ENCODE measurements at places on chromosomes 11 and 22.

DNA sequence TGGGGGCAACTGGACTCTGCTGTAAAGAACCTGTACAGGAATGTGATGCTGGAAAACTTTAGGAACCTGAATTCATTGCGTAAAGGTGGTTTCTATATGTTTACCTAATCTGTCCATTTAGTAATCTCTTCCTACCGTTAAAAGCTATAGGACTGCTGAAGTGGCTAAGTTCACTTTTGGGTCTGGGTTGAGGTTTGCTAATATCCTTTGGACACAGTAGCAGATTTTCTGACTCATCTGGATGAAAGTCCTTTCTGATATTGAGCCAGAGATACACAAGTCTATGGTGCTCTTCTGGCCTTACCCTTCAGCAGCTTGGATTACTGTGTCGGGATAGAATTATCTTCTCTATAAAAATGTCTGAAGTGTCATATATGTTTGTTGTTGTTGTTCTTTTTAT lies 16.9 kb downstream of the ZNF215 start:
- DNase-seq, result no peak

DNA sequence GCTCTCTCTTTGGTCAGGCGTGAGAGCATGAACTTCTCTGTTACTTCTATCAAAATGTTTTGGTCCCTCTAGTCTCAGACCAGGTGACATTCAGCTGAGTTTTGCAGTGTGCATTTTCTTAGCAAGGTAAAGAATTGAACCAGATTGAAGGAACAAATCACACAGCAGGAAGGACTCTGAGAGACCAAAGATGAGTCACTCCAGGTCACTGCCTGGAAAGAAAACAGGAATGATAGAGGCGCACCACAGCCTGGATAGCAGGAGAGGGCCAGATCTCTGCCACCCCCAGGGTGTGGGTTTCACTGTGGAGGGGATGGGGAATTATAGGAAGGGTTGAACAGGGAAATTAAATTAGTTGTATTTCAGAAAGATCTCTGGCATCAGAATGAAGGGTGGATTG lies 788.3 kb downstream of the NTM start:
- DNase-seq, result no peak

GRCh38 chr11:19968860-19969259 lies 191.4 kb downstream of the DBX1 start:
- DNase-seq, result no peak

- no peak for DNase-seq
These were observed 51.8 kb downstream of the C11orf71 start for GRCh38 chr11:114348200-114349191.

DNA sequence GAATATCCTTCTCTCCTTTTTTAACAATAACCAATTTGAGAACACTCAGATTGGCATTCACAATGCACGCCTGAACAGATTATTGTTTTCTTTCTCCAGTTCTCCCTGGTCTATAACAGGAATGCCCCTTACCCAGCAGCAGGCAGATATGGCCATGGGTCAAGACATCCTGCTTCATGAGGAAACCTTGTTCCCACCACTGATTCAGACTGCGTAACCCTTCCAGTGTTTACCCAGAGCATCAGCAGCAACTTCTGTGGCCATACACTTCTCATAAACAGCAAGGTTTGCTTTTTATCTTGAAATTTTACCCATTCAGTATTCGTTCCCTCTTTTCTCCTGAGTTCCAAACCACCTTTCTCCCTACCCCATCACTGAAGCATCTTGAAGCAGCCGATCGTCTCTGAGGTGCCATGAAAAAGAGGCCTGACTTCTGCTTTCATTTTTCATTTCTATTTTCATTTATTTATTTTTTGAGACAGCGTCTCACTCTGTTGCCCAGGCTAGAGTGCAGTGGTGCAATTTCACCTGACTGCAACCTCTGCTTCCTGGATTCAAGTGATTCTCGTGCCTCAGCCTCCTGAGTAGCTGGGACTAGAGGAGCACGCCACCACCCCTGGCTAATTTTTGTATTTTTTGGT lies 9.6 kb downstream of the PTS start:
- no peak for DNase-seq

DNA sequence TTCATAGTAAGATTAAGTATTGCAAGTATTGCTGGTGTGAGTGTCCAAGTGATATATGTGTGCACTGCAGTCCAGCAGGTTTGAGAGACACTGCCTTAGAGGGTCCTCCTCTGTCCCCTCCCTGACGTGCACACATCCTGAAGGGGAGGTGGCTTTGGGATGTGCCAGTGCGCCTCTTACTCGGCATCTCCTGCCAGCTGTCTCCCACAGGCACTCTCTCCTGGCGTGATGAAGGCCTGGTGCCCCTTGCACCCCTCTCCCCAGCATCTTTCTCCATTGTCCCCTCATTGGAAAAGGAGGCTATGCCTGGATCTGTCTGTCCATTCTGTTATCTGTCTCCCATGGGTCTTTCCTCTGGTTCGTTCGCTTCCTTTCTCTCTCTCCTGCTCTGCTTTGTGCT lies 24.2 kb downstream of the GTPBP1 start:
- no peak for DNase-seq

GRCh38 chr22:47107431-47107830 lies 345.0 kb downstream of the TBC1D22A start:
- DNase-seq, result no peak

All from stimulated activated CD4-positive, alpha-beta T cell treated with anti-CD3 and anti-CD28 coated beads, Interleukin-12 subunit alpha, Interleukin-12 subunit beta, amount 100 ng/mL, for 4 hours (primary cell).